Glutamatergic neuron (in vitro differentiated cells): ENCODE measurements at places on chromosomes 1 and 21.

GRCh38 chr1:198267056-198267455 is 110.3 kb downstream of the NEK7 start:
- no peak for DNase-seq

- no peak for DNase-seq
Observed at GRCh38 chr1:218101409-218101808, 183.7 kb upstream of the RRP15 start.

DNA sequence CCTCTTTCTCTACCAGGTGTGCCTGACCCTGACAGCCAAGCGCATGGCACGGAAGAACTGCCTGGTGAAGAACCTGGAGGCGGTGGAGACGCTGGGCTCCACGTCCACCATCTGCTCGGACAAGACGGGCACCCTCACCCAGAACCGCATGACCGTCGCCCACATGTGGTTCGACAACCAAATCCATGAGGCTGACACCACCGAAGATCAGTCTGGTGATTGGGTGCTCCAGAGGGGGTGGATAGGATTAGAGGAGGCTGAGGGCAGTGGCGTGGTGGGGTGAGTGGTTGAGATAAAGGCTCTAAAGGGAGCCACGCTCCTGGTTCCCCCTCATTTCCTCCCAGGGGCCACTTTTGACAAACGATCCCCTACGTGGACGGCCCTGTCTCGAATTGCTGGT is 13.1 kb downstream of the ATP1A2 start:
- DNase-seq, result no peak

DNA sequence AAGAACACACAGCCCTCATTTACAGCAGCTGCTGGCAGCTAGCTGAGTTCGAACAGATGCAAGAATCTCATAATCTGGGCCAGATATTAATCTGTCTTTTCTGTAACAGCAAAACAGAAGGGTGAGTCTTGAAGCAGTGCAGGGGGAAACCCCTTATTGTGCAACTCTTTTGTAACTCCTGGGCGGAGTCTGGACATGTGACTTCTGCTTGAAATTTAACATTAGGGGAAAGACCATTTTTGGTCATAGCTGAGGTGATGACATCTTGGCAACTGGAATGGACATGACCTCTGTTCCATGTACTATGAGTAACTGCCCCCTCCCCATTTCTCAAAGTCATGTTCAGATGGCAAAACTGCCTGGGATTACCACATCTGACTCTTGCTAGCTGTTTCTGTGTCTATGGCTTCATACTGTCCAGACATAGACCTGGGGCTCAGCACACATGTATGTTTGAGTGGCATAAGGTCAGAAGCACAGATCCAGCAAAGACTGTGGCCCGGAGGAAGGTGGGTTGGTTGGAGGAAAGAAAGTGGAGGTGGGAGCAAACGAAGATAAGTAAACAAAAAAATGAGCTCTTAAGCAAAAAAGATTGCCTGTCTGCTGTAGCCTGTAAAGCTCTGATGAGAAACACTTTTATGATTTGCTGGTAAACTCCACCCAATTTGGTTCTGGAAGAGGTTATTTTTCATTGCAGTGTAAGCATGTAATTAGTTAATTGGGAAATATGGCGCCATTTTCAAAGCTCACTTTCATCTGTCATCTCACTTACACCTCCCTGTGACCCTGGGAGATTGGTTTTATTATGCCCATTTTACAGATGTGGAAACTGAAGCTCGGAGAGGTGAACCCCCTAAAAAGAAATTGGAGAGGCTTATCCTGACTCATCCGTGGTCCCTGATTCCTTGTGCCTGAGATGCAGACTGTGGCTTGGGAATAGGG is 26.1 kb downstream of the ETS2 start:
- no peak for DNase-seq

GRCh38 chr1:41780916-41781315 is 137.8 kb downstream of the HIVEP3 start:
- DNase-seq, result no peak

GRCh38 chr1:60619581-60619980 is 462.8 kb upstream of the NFIA start:
- no peak for DNase-seq

DNA sequence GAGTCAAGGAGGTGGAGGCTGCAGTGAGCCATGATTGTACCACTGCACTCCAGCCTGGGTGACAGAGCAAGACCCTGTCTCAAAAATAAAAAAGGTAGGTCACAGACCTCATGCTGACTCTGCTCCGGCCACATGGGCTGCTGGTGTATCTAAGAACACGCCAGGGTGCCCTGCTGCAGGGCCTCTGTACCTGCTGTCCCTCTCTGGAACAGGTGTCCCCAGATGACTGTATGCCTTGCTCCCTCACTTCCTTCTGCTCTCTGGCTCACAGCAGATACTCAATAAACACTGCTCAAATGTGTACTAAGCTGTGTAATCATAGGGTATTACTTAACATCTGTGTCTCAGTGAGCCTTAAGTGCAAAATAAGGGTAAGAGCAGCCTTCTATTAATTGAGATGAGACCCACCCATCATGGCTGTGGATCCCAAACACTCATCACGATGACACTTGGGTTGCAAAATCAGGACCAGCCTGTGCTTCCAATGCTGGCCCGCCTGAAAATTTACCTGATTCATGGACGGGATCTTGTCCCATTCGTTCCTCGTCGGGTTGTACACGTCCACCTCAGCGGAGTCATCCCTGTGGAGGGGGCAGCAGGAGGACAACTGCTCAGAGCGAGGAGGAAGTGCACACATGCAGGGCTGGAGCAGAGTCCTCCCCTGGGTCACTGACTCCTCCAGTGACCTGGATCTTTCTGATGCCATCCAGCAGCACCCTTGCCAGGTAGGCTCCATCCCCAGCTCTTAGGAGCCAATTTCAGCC is 7.5 kb downstream of the KLHL21 start:
- DNase-seq, result no peak

- DNase-seq, result peak; percentile 68
Observed at GRCh38 chr21:40618191-40618973, 228.6 kb downstream of the DSCAM start.

GRCh38 chr1:238223076-238223640 is 332.4 kb upstream of the ZP4 start:
- no peak for DNase-seq

DNA sequence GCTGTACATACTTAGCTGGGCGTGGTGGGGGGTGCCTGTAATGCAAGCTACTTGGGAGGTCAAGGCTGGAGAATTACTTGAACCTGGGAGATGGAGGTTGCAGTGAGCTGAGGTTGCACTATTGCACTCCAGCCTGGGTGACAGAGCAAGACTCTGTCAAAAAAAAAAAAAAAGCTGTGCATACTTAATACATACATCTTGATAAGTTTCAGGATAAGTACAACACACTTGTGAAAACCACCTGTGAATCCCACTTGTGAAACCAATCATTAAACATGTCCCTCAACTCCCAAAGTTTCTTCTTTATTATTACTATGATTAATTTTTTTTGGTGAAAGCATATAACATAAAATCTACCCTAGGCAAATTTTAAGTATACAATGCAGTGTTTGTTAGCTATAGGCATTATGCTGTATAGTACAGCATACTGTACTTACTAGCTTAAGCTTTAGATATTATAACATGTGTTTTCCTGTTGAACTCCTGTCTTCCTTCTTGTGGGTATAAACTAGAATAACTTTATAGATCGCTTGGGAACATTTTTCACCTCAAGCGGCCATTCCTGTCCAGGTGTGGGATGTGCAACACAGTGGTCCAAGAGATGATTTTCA is 41.4 kb downstream of the DISC1 start:
- DNase-seq, result no peak

GRCh38 chr1:59666106-59666505 is 148.6 kb upstream of the HOOK1 start:
- no peak for DNase-seq

DNA sequence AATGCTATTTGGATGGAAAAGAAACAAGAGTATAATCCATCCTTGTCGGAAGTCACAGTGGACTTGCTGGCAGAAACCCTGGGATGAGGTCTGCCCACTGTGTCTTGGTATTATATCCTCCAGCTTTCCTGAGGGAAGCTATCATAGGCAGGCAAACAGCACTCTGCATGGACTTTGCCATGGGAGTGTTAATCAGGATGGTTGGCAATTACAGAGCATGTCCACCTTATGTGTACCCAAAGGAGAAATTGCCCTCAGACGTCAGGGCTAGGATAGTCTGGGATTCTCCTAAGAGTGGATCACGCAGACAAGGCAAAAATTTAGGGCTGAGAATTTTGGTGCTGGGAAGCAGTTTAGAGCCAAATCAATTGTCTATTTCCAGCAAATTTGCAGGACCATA is 184.9 kb upstream of the ESRRG start:
- DNase-seq, result no peak

- DNase-seq, result no peak
Observed at GRCh38 chr1:240455228-240455821, 156.6 kb downstream of the GREM2 start.

GRCh38 chr1:170881268-170882265 is 53.8 kb upstream of the MROH9 start:
- DNase-seq, result no peak
